Aorta (tissue), 5 donors: ENCODE measurements at places on chromosomes 13 and 19. TPM values are rescaled to one million over a fixed set of nuclear protein-coding genes. Genes with fewer than 3 reads are reported as not detected.

The KIRREL2 gene
- 0.50 TPM for polyA plus RNA-seq

The SIGLEC6 gene
- polyA plus RNA-seq, result not detected

GRCh38 chr13:106139377-106139776, 396.1 kb downstream of the EFNB2 start:
- H3K36me3 ChIP-seq, result no peaks in the 10 kb centered on the region
- no peaks in the 10 kb centered on the region for H3K27me3 ChIP-seq
- no peaks in the 10 kb centered on the region for H3K4me1 ChIP-seq
- no peak for DNase-seq
- H3K27ac ChIP-seq, result no peak overlapping the region

DNA sequence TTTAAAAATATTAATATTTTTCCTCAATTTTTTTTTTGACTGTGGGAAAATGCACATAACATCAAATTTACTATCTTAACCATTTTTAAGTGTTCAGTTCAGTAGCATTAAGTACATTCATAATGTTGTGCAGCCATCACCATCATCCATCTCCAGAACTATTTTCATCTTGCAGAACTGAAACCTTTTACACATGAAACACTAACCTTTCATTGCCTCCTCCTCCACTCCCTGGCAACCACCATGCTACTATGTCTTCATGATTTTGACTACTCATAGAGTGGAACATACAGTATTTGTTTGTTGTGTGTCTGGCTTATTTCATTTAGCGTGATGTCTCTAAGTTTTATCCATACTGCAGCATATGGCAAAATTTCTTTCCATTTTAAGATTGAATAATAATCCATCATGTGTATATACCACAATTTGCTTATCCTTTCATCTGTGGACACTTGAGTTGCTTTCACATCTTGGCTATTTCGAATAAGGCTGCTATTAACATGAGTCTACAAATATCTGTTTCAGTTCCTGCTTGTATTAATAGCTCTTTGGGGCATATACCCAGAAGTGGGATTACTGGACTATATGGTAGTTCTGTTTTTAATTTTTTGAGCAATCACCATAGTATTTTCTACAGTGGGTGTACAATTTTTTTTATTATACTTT, 376.4 kb downstream of the MTUS2 start:
- DNase-seq, result no peak
- peaks cover 2% of the 10 kb centered on the region for H3K4me1 ChIP-seq

GRCh38 chr13:66098931-66099628, 1131.1 kb downstream of the PCDH9 start:
- H3K27ac ChIP-seq, result no peak overlapping the region
- no peak overlapping the region for H3K4me3 ChIP-seq
- no peaks in the 10 kb centered on the region for H3K4me1 ChIP-seq

DNA sequence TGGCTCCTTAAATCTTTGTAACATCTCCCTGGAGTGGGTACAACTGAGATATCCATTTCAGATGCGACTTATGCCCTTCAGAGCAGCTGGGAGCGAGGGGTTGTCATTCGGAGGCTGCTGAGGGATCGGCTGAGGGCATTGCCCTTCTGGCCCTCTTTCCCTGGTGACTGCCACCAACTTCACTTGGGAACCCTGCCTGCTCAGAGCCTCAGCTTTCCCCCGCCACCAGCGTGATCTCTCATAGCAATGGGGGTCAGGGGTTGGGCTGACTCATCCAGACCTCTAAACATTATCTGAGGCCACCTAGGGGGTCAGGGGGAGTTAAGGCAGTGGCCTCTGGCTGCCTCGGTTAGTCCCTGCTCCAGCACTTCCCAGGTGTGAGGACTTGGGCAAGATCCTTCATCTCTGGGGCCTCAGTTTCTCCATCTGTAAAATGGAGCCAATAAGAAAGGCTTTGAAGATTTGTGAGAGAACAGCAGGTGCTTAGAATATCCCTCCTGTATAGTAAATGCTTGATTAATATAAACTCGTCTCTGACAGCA, 1.1 kb downstream of the PRX start:
- no peaks in the 10 kb centered on the region for H3K27me3 ChIP-seq
- DNase-seq, result no peak
- H3K4me3 ChIP-seq, result no peak overlapping the region
- H3K36me3 ChIP-seq, result no peaks in the 10 kb centered on the region
- no peak overlapping the region for H3K27ac ChIP-seq
- no peaks in the 10 kb centered on the region for H3K4me1 ChIP-seq
